SJCRH30 (cell line): ENCODE measurements at places on chromosomes 12 and 14.

DNA sequence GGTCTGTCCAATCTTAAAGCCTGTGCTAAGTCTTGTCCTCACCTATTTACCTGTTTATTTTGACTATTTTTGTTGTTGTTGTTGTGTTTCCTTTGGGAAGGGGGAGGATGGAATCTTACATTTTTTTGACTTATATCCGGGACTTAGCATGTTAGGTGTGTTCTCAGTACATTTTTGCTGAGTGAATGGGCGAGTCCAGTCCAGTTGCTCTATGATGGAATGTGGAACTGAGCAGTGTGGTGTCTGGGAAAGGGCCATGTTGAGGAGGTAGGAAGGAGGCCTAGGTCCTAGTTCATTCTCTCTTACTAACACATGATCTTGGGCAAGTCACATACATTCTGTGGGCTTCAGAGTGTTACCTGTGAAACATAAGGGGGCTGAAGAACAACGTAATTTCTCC, 80.9 kb upstream of the SLC38A2 start:
- no peak for DNase-seq

DNA sequence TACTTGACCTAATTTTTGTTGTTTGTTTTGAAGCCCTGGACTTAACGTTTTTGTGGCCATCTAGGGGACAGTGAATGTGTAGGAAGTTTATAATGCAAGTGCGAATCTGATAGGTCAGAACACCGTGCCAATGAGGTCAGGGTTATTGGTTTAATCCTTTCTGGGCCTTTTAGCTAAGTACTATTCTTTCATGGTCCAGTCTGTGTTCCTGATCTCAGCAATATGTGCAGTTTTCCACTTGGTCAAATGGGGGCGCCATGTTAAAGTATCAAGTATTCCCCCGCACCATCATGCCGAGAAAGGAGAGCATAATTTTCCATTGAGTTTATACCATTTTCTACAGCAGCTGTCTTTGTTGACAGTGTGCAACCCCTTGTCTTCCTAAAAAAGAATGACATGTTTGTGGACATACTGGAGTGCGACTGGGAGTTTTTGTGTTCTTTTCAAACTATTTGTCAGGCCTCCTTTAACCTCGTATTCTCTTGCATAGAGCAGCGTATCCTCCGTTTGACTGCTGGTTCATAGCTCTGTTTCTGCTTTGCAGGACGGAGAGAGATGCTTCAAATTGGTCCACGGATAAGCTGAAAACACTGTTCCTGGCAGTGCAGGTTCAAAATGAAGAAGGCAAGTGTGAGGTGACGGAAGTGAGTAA, 1.3 kb downstream of the AHSA1 start:
- peak; percentile 78 for DNase-seq

- no peak for DNase-seq
Observed at GRCh38 chr12:68240975-68241374, 12.4 kb downstream of the IL22 start.

GRCh38 chr12:75480469-75480949, at the start of gene GLIPR1:
Gene GLIPR1, plus strand, starts transcription at chr12:75480755. Its CDS starts 126 bp downstream, at chr12:75480881.
- peak; percentile 26 for DNase-seq

GRCh38 chr14:54366736-54367735, 29.8 kb upstream of the CDKN3 start:
- peak; percentile 35 for DNase-seq

- DNase-seq: no peak
Observed at GRCh38 chr14:100603341-100604120, 16.3 kb upstream of the BEGAIN start.

DNA sequence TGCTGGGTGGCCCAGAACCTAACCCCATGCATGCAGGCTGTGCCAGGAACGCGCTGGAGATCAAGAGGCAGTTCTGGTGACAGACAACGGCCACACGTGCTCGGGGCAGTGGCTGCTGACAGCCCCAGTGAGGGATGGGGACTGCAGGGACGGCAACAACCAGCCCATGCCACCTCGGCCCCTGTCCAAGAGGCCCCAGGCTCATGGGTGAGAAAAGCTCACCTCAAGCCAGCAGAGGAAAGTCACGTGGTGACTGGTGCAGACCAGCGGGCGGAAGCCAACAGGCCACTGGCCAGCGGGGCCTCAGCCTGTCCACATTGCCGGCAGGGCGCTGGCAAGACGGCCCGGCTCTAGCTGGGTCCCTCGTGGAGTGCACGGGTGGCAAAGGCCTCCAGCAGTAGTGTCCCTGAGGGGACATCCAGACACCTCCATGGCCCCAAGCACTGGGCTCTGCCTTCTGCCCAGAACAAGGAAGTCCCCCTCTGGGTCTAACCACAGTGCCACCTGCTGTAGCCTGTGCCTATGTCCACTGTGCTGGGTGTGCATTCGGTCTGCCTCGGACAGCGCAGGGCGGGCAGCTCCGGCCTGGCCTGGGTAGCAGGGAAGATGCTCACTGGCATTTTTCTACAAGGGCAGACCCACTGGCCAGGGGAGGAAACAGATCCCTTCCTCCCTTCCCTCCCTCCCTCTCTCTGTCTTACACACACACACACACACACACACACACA, 134.1 kb downstream of the NCOR2 start:
- DNase-seq: no peak

DNA sequence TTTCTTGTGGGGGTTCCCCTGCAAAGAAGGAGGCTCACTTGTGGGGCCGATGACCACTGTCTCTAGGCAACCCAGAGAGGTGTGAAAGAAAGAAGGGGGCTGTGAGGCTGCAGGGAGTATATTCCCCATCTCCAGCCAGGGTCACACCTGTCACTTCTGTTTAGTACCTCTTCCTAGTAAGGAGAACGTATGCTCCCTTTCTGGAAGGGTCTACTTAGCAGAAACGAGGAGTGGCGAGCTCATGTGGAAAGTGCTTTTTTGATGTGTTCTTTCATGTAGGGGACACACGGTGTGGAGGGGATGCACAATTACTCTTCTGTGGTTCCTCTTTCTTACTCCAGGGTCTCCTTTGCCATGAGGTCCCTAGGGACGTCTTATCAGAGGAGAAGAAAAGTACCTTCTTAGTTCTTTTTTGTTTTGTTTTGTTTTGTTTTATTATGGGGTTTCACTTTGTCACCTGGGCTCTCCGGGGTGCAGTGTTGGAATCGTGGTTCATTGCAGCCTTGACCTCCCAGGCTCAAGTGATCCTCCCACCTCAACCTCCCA, 58.3 kb downstream of the PRKCH start:
- no peak for DNase-seq

- DNase-seq: no peak
Observed at GRCh38 chr12:21797539-21797938, 23.0 kb upstream of the KCNJ8 start.

DNA sequence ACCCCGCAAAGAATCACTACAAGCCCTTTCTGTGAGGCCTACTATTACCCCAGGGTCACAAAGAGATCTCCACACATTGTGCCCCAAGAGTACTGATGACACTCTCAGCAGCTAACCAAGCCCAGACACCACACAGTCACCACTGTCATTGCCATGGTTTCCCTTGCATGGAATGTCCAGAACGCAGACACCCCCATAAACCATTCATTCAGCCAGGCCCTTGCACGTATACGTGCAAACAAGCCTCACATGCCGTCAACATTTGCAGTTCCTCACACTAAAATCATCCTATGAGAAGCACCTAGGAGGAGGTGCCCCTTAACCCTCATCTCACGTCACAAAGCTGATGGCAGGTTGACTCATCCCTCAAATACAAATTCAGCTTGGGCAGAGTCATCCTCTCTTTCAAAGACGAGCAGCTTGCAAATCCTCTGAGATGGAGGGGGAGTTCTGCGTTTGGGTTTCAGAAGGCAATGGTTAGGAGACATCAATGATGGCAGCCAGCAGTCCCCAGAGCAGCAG, 17.1 kb upstream of the KRT77 start:
- DNase-seq: no peak

GRCh38 chr14:92470811-92471210, 42.8 kb upstream of the RIN3 start:
- DNase-seq: no peak

GRCh38 chr12:94948232-94948810, 55.2 kb downstream of the NDUFA12 start:
- no peak for DNase-seq

DNA sequence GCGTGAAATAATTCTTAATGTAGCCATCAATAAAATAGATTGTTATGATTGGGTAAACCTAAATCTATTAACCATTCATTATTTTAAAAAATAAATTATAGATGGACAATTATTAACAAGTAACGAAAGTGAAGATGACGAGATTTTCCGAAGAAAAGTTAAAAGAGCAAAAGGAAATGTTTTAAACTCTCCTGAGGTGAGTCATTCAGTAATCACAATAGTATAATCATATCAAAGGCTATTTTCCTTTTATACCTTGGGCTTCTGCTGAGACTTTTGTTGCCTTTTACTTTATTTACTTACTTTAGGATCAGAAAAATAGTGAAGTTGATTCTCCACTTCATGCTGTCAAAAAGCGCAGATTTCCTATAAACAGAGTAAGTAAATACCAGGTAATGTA, 45.6 kb downstream of the FANCM start:
- no peak for DNase-seq

DNA sequence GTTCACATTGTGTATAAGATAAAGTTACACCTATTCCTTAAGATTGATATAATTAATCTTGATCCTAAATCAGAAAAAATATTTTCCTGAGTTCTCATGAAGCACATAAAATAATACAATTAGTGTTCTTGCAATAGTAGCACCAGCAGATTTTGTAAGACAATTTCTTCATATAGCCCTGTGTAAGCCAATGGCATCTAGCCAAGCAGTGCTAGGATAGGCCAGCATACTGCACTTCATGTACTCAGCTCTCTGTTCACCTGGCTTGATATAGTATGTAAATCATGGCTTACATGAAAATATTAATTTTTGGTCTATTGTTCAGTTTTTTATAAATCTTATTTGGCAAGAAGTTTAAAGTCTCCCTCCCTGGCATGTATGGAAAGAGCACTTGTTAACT, 1.9 kb downstream of the KLRF2 start:
- DNase-seq: no peak

DNA sequence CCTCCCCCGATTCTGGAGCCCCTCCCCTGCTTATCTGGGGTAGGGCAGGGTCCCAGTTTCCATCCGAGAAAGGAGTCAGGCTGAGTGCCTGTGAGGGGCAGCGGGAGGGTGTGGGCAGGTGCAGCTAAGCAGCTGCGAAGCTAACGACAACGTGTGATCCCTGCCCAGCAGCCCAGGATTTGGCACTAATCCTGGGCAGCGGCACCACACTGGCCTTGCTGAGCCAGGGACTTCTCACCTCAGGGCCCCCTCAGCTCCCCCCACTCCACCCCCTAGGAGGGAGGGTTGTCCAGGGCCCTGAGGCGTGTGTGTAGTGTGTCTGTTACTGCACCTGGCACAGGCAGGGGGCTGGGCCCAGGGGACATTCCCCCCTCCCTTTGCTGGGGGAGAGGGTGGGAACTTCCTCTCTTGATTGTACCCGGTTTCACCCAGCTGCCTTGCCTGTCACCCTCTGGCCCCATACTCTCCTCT, 1.8 kb downstream of the SMIM41 start:
- peak; percentile 80 for DNase-seq
